Liver (tissue), 10 donors: ENCODE measurements at places on chromosomes 2 and 18.

- no peak for DNase-seq
Measured at GRCh38 chr2:68420254-68420910, 46.7 kb downstream of the FBXO48 start.

DNA sequence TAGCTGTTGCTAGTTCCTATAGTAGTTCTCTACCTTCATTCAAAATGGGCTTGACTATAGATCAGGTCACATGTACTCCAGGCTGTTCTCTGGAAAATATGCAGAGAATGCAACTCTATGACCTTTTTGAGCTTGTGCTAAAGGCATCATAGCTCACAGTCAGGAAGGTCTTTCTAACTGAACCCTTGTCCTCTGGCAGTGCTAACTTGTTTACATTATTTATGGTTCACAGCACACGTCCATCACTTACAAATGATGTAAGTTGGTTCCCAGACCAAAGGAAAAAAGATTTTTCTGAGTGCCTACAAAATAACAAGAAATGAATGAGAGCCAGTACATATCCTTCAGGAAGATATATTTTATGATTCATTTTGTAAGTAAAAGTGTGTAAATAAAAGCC, 236.1 kb downstream of the GCA start:
- no peak for DNase-seq

GRCh38 chr2:21371499-21372003, 247.8 kb downstream of the TDRD15 start:
- DNase-seq = no peak

- peak; percentile 36 for DNase-seq
Measured at GRCh38 chr2:125471963-125472362, 1184.0 kb upstream of the GYPC start.

- DNase-seq = no peak
Measured at GRCh38 chr2:26994983-26995382, 24.5 kb downstream of the MAPRE3 start.

GRCh38 chr2:197297772-197298318, 12.7 kb downstream of the ANKRD44 start:
- no peak for DNase-seq

DNA sequence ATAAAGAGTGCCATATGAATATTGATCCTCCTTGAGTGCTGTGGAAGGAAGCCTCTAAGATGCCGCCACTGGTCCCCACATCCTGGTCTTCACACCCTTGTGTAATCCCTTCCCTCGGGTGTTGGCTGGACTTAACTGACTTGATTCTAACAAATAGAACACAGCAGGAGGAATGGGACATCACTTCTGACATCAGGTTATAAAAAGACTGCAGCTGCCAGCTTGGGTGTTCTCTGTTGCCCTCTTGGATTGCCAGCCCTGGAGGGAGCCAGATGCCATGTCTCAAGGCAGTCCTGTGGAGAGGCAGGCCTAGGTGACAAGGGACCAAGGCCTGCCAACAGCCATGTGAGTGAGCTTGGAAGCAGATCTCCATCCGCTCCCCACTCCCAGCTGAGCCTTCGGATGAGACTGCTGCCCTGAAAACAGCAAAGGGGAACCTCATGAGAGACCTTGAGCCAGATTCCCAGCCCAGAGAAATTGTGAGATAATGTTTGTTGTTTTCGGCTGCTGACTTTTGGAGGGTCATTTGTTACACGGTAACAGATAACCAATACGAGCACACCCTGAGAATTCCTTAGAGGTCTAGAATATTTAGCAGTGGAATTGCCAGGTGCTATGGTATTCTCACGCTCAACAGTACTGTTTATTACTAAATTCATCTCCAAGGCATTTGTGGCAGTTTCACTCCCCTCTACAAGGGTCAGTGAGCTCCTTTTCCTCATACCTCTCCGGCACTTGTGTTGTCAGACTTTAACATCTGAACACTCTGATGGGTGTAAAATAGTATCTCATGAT, 32.5 kb downstream of the HPCAL1 start:
- DNase-seq = no peak
